ENCODE measurements at places on chromosomes 3 and 15. TPM values are rescaled to one million over a fixed set of nuclear protein-coding genes. Genes with fewer than 3 reads are reported as not detected.

SMCO1 gene
- not detected for polyA plus RNA-seq

SNX33 gene
- polyA plus RNA-seq: 16.6 TPM

CAV3 gene
- 0.61 TPM for polyA plus RNA-seq

MCTP2 gene
- polyA plus RNA-seq: 18.7 TPM

CCR8 gene
- polyA plus RNA-seq: 0.09 TPM

GRCh38 chr15:92870010-92870591 lies 30.0 kb upstream of the CHD2 start:
- no peak for DNase-seq

DNA sequence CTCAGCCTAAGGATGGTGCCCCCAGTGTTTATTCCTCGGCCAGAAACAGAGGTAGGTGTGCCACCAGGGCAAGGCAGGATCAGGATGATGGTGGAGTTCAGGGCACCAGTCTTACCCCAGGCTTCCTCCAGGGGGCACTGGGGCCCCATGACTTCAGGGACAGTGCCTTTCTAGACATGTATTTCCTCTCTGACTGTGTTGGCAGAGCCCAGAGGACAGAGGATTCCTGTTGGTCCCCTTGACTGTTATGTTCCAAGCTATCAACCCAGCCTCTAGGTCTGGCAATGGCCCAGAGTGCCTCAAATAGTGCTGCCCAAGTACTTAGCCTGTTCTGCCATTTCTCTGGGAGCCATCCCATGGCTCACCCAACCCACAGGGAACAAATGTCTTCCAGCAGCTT lies 2.8 kb downstream of the HEMK1 start:
- DNase-seq: peak; percentile 66

- DNase-seq: peak; percentile 20
Measured at GRCh38 chr3:111577798-111578685, 17.1 kb downstream of the ZBED2 start.

DNA sequence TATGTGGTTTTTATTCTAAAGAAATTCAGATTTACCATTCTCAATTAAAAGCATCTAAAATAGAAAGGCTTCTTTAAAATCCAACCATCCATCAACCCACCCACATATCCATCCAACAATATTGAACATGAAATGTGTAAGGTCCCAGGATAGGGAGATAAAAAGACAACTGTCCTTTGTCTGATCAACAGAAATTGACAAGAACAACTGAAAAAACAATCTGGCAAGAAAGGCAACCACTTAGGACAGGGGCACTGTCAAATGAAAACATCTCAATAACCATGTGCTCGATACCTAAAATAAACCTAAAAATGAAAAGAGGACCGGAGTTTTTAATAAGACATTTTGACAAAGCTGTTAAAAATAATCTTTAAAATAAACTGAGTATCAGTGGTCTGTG lies 67.2 kb downstream of the NR1I2 start:
- no peak for DNase-seq

GRCh38 chr3:36215241-36215640 lies 165.1 kb upstream of the STAC start:
- no peak for DNase-seq

Measured in large intestine (tissue), 12 donors.